ENCODE measurements at places on chromosomes 3 and 15. TPM values are rescaled to one million over a fixed set of nuclear protein-coding genes. Genes with fewer than 3 reads are reported as not detected.

- no peaks in the 10 kb centered on the region for H3K36me3 ChIP-seq
- no peak for DNase-seq
- no peaks in the 10 kb centered on the region for H3K4me1 ChIP-seq
- no peaks in the 10 kb centered on the region for H3K27me3 ChIP-seq
- H3K27ac ChIP-seq = no peak overlapping the region
- no peak overlapping the region for H3K4me3 ChIP-seq
Measured at GRCh38 chr15:68666120-68666811, 87.5 kb downstream of the CORO2B start.

DNA sequence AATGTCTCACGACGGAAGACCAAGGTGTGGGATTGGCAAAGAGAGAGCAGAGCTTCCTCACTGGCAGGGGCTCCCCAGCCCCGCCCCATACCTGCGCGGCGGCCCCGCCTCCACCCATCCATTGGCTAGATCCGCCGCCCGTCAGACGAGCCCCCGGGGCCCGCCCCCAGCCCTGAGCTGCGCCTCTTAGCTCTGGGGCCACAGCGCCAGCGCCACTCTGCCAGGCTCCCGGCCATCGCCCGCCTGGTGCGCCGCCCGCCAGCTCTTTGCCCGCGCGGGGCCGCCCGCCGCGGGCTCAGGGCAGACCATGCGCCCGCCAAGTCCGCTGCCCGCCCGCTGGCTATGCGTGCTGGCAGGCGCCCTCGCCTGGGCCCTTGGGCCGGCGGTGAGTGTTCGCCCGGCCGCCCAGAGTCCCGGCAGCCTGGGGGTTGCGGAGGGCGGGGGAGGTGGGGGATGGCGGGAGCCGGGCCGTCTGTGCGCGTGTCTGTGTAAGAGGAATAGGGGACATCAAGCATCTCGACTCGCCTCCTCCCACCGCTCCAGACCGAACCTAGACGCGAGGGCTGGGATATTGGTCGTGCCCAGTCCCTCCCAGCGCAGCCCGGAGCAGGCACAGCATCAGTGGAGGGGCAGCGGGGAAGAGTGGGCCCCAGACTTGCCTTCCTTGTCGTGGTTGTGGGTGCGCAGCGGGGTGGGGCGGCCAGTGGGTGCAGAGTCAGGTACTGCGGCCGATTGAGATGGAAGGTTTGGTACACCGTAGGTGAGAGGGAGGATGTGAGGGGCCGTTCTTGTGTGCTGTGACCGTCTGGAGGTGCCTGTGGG lies at the start of gene VIPR1:
TSS of gene VIPR1 (plus strand) at position 215 of the 822 bp plus-strand sequence. CDS start at position 308, 93 bp downstream.
- H3K27ac ChIP-seq = no peak within 1 kb of the TSS
- H3K4me3 ChIP-seq = peak within 1 kb of the TSS; percentile 59
- H3K36me3 ChIP-seq = no peaks in the 10 kb centered on the region
- peaks cover 6% of the 10 kb centered on the region for H3K4me1 ChIP-seq
- DNase-seq = peak; percentile 65

DNA sequence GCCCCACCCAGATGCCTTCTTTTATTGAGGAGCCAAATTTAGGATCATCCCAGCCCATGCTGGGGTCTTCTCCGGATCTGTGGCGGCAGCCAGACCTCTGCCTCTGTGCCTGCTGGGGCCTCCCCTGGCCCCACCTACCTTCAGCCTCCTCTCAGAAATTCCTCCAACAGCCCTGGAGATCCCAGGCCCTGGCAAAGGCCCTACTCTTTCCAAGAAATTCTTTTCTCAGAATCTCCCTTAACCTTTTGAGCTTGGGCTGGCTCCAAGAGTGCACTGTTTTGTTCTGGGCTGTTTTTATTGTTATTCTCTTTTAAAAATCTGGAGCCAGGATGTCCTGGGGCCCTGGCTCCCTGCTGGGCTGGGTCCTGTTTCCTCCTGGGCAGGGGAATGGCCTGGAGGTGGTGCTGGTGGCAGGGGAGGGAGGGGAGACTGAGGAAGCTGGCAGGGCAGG lies 57.8 kb downstream of the GRIP2 start:
- DNase-seq = peak; percentile 53
- no peaks in the 10 kb centered on the region for H3K36me3 ChIP-seq
- peaks cover 12% of the 10 kb centered on the region for H3K4me1 ChIP-seq
- no peaks in the 10 kb centered on the region for H3K27me3 ChIP-seq

GRCh38 chr15:100569391-100569790 lies 32.6 kb downstream of the LINS1 start:
- DNase-seq = no peak
- no peak overlapping the region for H3K27ac ChIP-seq
- H3K4me3 ChIP-seq = no peak overlapping the region
- H3K27me3 ChIP-seq = no peaks in the 10 kb centered on the region

DNA sequence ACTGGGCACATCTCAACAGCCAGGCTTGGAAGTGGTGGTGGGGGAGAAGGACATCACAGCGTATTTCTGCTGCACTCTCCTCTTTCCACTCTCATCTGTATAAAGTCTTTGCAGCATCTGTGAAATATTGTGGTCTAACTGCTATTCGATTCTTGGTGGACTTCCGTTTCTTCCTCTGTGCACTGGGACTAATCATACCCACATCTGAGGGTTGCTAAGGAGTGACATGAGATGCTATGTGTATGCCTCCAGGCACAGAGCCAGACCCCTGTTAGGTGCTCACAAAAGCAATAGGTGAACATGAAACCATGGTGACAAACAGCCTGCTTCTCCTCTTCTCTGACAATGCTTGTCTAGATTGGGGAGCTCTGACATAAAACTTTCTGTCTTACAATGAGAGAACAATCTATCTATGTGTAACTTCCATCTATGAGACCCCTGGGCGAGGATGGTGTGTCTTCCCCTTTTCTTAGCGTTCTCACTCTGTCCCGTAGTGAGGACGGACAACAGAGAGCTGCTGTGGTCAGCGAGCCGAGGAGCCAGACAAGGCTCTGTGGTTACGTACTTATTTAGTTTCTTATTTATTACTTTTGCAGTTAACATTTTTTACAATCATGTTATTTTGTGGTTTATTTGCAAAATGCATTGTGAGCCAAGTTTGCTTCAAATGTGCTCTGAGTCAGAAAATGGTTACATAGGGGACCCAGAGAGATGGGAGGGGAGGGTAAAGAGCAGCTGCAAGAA lies 196.7 kb upstream of the TPRG1 start:
- no peak overlapping the region for H3K4me3 ChIP-seq
- no peak for DNase-seq
- H3K27ac ChIP-seq = no peak overlapping the region
- no peaks in the 10 kb centered on the region for H3K36me3 ChIP-seq
- no peaks in the 10 kb centered on the region for H3K27me3 ChIP-seq
- no peaks in the 10 kb centered on the region for H3K4me1 ChIP-seq

ARHGEF26 gene
- total RNA-seq = 7.3 TPM

ALDH1A2 gene
- total RNA-seq = 13.0 TPM
